ENCODE measurements at places on chromosomes 4 and X.
A peak's percentile ranks its signal among the peaks of the same experiment; 100 is the strongest.

DNA sequence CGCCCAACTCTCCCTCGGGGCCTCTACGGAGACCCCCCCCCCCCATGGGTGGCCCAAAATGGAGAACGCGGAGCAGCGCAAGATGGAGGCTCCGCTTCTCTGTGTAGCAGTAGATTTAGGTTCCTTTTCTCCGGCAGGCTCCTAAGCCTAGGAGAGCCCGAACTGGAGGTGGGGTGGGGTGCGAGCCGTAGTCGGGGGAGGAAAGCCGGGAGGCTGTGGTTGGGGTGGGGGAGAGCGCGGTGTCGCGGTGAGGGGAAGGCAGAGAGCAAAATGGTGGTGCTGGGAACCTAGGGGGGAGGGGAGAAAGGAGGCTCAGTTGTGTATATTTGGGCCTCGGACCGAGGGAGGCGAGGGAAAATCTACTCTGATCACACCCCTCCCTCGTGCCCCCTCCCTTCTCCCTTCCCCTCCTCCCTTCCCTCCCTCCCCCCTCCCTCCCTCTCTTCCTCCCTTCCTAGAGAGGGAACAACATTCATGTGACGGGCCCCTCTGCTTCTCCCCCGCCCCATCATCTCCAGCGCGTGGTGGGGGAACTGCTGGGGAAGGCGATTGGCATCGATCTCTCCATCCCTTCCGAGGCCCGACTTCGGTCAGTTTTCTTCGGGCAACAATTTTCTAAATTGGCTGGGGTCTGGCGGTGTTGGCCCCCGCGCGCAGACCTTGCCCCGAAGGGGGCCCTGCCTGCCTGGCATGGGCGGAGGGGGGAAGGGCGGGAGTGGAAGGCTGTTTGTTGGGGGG lies at the start of gene STAG2:
Gene STAG2 (plus strand): TSS at position 439 of the 738 bp plus-strand sequence. CDS start 60,922 bp downstream, outside the sequence.
- DNase-seq, result peak; percentile 73

- DNase-seq, result no peak
Observed at GRCh38 chr4:185915271-185915670, 103.3 kb upstream of the SORBS2 start.

- DNase-seq, result peak; percentile 48
Observed at GRCh38 chrX:129523079-129523911, at the start of gene SMARCA1. Gene SMARCA1 (minus strand): TSS chrX:129523490. CDS start chrX:129523370, 120 bp downstream.

DNA sequence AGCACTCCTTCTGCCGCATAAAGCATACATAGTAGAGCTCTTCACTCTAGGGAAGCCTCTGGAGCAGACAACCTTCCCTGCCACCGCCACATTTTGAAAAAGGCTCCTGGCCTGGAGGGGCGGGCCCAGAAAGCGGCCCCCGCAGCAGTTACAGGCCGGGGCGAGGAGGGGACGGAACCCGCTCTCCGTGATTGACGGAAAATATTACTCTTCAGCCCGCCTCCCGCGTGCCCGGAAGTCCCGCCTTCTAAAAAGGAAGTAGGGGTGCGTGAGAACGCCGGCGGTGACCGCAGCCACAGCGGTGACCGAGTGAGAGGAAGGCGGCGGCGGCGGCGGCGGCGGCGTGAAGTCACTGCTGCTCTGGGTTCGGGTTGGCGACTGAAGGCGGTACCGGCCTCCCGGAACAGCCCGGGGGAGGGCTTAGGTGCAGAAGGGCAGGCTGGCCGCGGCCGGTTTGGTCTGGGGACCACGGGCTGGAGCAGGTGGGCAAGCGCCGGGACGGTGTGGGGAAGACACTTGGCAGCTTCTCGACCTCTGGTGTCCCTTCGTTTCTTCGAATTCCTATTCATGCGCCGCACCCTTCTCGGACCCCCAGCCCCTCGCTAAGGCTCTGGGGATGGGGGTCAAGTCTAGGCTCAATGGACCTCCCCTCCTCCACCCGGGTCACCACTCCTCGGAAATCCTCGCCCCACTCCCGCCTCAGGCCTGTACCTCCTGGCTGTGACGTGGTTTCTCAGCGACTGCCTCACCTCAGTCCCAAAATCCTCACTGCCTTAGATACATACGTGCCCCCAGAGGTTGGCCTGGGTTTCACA lies at the start of gene HCCS:
Gene HCCS (plus strand): TSS at position 296 of the 815 bp plus-strand sequence. CDS start 729 bp downstream, outside the sequence.
- peak; percentile 83 for DNase-seq

GRCh38 chrX:104329731-104330130 lies 75.0 kb upstream of the ESX1 start:
- DNase-seq, result no peak

DNA sequence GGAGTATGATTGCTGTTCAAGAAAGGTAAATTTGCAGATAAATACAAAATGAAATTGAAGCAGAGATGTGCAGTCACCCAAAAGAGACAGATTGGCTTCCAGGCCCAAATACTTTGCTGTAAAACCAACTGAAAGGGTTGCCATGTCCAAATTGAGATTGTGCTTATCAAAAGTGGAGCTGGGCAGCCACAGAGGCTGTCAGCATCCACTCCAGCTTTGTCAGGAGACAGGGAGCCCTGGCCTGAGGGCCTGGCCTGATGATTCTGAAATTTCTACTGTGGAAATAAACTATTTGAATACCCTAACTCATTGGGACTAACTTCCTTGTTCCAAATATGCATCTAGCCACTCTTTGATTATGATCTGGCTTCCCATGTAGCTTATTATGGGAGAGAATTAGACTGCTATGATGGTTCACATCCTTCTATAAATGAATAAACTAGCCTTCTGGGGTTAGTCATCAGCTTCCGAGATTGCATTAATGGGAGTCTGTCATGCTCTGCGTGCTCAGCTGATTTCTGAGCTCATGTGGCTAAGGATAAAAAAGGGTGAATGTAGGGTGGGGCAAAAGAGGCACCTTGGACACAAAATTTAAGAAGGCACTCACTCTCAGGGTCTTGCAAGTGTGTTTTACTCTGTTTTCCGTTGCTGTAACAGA lies 48.2 kb downstream of the SLC34A2 start:
- DNase-seq, result no peak

GRCh38 chrX:123610915-123611314 lies 121.9 kb downstream of the THOC2 start:
- DNase-seq, result no peak

- DNase-seq, result no peak
Observed at GRCh38 chrX:48827654-48827968, 1.3 kb downstream of the ERAS start.

DNA sequence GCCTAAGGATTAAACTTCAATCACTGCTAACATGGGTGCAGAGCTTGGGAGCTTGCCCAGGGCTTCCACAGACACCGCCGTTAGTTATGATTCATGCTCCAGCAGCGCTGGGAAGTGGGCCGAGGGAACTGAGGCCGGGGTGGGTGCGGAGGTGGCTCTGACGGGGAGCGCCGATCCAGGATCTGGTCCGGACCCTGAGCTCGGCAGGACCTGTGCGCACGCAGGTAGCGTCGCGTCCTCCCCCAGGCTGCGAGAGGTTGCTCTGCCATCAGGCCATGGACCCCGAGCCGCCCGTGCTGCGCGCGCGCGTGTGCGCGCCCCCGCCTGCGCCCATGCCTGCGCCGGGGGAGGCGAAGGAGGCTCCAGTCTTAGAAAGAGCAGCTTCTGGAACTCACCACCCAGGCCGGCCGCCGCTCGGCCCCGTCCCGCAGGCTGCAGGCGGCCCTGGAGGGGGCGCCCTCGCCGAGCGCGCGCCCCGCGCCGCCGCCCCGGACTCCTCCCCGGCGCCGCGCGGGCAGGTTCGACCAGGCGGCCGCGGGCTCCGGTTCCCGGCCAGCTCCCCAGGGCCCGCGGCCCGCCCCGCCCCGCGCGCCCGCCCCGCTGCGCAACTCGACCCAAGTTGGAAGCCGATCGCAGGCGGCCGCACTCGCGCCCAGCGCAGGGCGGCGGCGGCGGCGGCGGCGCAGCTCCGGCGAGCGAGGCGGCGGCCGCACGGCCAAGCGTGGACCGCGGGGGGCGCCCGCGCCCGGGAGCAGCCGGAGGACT lies 732 bp upstream of the ADRA2C start:
- DNase-seq, result peak; percentile 26

GRCh38 chr4:139443661-139444060 lies 10.3 kb upstream of the RAB33B start:
- no peak for DNase-seq

DNA sequence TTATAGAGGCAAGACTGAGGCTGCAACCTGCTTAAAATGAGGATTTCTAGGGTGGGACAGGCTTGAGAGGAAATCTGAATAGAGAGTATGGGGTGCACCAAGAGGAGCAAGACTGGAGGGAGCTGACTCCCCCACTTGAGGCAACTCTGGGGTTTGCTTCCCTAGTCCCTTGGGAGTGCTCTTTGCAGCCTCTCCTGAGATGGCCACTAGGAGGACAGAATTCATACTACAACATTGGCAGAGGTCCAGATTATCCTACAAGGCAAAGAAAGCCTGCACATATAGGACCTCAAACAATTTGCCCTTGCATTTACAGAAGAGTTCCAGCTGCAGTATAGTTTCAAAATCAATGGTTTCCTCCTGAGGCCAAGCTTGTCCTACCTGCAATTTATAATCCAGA lies 830.9 kb downstream of the TECRL start:
- no peak for DNase-seq

- no peak for DNase-seq
Observed at GRCh38 chr4:73613130-73613529, 7.1 kb downstream of the RASSF6 start.

DNA sequence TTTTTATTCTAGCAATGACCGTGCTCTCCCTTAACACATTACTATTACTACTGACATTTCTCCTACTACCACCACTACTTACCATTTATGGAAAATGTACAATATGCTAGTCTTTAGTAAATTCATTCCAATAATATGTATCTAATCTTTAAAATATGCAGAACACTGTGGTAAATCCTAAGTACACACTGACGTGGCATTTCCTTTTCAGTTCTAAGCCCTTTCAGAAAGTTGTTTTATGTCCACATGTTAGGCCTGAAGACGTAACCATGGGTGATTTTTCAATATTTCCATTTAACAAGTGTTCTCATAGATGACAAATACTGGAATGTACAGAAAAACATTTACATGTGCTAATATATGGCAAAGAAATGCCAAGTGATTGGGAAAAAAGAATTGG lies 268.6 kb upstream of the SLIT2 start:
- DNase-seq, result no peak

DNA sequence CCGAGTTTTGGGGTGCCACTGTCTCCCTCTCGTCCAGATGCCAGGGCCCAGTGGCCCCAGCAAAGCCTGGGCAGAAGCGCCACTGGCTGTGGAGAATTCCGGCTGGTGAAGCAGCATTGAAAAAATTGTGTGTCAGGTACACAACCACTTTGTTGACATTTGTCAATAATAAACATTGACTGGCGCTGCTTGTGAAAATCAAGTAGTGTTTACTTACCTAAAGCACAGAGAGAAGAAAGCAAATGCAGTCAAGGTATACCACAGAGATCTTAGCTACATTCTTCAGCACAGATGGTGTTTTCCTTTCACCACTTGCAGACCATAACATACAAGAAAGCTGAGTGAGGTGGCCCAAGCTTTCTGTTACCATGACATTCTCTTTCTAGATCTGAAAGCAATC lies 14.5 kb upstream of the SLC7A11 start:
- DNase-seq, result no peak

DNA sequence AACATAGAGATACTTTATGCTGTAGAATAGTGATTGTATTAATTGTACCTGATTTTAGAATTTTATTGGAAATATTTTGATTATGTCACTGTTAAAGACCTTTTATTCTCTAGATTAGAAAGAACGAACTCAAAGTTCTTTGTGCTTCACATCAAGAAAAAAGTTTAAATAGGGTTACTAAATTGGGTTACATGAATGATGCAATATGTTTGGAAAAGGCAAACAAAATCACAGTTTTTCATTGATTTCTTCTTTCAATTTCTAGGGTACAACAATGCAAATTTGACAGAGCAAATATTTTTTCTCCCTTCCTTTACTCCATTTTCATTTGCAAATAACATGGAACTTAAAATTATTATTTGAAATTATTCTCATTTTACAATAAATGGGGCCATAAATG lies 24.0 kb upstream of the ANKRD50 start:
- no peak for DNase-seq

DNA sequence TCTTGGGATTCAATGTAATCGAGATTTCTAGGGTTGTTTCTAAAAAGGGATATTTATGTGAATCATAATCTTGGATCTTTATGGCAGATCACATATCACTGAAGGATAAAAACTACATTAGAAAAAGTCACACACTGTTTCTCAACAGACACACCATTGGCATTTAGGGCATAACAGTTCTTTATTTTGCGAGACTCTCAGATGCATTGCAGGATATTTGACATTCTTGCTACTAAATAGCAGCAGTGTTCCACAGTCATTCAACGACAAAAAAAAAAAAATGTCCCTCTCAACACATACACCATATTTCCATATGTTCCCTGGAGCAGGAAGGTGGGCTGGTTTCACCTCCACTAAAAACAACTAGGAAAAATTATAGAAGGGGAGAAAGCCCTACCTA lies 243.4 kb upstream of the PCDH18 start:
- no peak for DNase-seq

GRCh38 chr4:7168106-7168505 lies 24.2 kb upstream of the SORCS2 start:
- DNase-seq, result no peak

- DNase-seq, result no peak
Observed at GRCh38 chr4:86909546-86910295, 17.5 kb upstream of the C4orf36 start.

- DNase-seq, result no peak
Observed at GRCh38 chr4:173493041-173493440, 37.0 kb downstream of the HAND2 start.

DNA sequence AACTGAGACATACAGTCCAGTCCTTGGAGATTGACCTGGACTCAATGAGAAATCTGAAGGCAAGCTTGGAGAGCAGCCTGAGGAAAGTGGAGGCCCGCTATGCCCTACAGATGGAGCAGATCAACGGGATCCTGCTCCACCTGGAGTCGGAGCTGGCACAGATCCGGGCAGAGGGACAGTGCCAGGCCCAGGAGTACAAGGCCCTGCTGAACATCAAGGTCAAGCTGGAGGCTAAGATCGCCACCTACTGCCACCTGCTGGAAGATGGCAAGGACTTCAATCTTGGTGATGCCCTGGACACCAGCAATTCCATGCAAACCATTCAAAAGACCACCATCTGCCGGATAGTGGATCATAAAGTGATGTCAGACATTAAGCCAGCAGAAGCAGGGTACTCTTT lies 20.4 kb upstream of the FRMPD3 start:
- DNase-seq, result no peak

DNA sequence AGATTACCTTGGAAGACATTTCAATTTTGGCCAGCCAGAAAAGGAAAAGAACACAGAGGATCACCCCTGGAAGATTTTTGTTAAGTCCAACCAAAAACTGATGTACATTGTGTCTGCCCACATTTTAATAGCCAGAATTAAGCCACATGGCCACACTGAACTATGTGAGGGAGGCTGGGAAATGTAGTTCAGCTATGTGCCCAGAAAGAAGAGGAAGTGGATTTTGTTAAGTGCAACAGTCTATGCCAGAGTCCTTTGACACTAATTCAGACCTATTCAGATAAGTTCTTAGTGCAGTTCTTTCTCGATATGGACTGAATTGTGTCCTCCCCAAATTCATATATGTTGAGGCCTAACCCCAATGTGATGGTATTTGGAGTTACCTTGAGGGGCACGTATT lies 18.4 kb downstream of the PRPS1 start:
- DNase-seq, result no peak

GRCh38 chr4:8539661-8540060 lies 40.5 kb upstream of the GPR78 start:
- DNase-seq, result no peak

Data from left ventricle myocardium inferior (tissue), 1 donor.